ENCODE measurements at places on chromosomes 1 and 21. TPM values are rescaled to one million over a fixed set of nuclear protein-coding genes. Genes with fewer than 3 reads are reported as not detected.

DNA sequence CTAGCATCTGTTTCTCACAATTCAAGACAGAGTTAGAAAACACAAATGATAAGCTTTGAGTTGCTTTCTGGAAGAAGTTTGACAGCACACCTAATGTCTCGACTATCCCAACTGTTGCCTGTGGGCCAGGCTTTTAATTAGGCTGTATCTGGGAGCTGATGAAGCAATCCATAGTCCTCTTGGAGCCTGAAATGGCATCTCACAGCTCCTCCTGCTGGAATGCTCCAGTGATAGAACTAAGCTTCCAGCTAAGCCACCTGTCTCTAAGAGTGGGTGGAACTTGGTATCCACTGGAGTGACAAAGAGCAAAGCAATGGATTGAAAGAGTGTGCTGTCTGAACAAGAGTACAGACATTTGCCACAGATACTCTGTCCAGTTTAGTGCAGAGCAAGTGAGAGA is 605.3 kb upstream of the NR5A2 start:
- DNase-seq, result peak; percentile 76

- peak; percentile 64 for DNase-seq
These were observed 34.6 kb downstream of the OLFML2B start for GRCh38 chr1:161989108-161989507.

GRCh38 chr1:181791721-181792120 is 269.8 kb downstream of the ZNF648 start:
- DNase-seq, result no peak

DNA sequence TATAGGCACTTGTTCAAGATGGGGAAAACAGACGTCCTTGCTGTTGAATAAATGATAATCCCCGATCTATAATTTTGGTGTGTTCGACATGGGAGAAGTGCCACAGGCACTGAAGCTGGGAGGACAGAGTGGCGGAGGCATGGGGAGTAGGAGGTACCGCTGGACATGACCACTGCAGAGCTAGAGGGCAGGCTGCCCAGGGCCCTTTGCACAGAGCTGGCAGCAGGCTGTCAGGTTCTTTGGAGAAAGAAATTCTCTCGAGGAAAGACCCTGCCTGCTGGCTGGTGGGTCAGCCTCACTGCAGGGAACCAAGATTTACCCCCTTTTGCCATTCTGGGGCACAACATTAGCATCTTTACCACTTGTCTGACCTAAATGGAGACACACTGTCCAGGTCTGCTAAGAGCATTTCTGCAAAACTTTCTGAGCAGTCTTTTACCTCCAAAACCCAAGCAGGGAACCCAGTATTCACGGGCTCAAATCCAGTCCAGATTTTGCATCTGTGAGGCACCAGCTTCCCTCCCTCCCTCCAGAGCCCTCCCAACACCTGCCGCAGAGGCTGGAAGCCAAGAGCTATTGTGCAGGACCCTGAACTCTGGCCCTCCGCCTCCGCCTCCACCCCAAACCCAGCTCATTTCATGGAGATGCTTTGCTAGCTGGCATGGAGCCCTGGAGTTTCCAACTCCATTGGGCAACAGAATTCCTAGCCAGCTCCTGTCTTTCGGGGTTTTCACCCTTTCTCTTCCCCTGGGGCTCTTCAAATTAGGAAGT is 142.3 kb downstream of the PLXNA2 start:
- peak; percentile 70 for DNase-seq

AGRN gene
- 15.5 TPM for total RNA-seq

ACKR1 gene
- total RNA-seq, result not detected

DNA sequence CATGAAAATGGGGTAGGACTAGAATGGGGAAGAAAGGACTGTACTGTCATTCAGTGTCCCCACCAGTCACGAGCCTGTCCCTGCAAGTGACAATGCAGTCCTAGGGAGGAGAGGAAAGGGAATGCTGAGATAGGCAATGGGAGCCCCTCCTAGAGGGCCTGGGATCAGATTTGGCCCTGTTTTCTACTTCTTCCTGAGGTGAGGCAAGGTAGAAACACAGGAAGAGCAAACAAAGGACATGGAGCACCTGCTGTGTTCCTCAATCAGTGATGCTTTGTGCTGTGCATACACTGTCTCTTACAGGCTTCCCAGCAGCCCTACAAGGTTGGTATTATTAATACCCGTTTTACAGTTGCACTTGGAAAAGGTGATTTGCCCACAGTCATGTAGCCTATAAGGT is 6.1 kb downstream of the FABP3 start:
- no peak for DNase-seq

STIL gene
- total RNA-seq, result 26.5 TPM

GRCh38 chr1:36256558-36257374 is 32.5 kb downstream of the THRAP3 start:
- no peak for DNase-seq

DNA sequence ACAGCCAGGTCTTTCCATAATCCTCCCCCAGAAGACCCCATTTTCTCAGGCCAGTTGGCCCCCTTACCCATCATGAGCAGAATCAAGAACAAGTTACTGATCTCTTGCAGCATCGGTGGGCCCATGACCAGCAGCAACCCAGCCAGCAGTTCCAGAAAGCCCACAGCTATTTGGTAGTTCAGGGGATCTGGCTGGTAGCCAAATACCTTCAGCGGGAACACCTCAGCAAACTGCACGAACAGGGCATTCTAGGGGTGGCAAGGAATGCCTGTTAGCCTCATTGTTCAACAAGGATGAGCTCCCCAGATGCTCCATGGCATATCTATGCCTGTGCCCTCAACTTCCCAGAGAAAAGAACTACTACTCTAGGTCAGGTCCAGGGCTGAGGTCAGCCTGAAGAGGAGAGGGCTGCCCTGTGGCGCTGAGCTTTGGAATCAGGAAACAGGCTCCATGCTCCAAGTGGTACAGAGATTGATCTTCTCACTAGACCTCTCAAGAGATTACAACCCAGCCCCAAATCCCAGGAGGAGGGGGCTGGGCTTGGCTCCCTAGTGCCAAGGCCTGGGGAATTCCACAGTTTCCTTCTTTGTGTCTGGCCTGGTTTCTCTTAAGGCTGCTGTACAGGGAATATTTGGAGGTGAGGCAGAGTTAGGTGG is 1.3 kb downstream of the TMEM35B start:
- no peak for DNase-seq

- DNase-seq, result no peak
These were observed 10.1 kb upstream of the EPRS1 start for GRCh38 chr1:220056374-220056773.

DNA sequence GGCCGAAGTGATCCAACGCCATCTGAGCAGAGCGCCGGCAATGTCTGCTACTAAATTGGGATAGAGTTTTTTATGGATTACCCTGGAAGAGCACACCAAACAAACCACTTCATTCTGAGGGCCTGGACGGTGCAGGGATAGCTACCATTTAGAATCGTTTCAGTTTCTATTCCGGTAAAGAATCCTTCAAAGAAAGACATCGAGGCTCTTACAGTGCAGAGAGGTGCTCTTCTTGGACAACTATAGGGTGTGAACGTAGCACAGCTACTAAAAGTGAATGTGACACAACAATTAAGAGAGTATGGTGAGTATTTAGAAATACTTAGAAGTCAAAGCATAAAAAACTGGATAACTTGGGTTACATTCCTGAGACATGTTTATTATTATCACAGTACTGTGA is 16.1 kb downstream of the HIVEP3 start:
- DNase-seq, result no peak

- no peak for DNase-seq
These were observed 40.6 kb downstream of the ZBTB17 start for GRCh38 chr1:15935056-15935950.

IGSF9 gene
- not detected for total RNA-seq

DNA sequence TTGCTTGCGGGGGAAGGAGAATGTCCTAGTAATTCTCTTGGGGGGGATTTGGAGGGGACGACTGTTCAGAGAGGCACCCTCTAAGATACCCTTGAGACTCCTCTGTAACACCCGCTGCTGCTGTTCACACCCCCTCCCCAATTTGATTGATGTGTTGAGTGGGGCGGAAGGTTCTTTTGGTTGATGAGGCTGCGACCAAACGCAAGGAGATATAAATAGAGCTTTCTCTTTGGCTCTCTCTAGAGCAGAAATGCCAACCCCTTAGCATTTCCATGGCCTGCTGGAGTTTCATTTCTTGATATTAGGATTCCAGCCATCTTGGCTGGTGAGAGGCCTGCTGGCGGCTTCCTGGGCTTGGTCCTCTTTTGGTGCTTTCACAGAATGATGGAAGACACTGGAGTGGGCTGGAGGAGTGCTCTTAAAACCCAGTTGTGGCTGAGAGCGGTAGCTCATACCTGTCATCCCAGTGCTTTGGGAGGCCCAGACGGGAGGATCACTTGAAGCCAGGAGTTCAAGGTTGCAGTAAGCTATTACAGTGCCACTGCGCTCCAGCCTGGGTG is 2.0 kb downstream of the PIK3CD start:
- DNase-seq, result no peak

SAMSN1 gene
- not detected for total RNA-seq

S100A4 gene
- total RNA-seq, result 837 TPM

MFAP2 gene
- 5.8 TPM for total RNA-seq

All from LHCN-M2 (cell line).